ENCODE measurements at places on chromosomes 2 and 18.
A peak's percentile ranks its signal among the peaks of the same experiment; 100 is the strongest.

GRCh38 chr18:69217196-69218000, 183.3 kb upstream of the DOK6 start:
- no peak for DNase-seq

DNA sequence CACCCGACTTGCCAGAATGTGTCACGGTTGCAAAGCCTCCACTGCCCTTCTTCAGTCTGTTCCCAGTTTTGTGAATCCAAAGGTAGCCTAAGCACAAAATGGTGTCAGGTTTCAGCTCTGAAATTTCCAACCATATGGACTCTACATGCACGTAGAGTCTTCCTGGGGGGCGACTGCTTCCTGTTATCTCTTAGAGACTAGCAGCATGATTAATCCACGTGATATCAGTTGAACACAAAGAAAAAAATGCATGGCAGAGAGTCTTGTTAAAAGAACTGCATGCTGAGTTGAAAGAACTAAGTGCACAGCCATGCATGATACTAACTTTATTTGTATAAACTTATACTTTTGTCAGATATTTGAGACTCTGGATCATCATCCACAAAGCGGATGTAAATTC, 404.4 kb downstream of the SOCS6 start:
- DNase-seq: no peak

GRCh38 chr2:148602885-148603561, 41.5 kb upstream of the EPC2 start:
- peak; percentile 16 for DNase-seq

GRCh38 chr2:101476605-101477208, 1.8 kb upstream of the RFX8 start:
- no peak for DNase-seq

DNA sequence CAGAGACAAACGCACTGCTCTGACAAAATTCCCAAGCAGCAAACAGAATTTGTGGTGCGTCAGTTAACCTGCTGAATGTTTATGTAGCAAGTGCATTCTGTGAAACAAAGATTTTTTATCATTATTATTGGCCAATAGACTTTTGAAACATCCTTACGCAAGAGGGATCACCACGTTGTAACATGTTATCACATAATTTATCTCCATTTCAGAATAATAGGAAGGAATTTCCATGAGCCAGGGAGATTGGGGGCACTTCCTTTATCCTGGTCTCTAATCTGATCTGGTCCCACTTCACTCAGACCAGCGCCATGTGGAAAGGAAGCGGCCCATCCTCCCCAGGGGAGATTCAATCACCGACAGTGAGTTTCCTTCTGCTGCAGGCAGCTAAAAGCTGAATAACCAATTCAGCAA, 166.1 kb downstream of the PID1 start:
- DNase-seq: no peak

DNA sequence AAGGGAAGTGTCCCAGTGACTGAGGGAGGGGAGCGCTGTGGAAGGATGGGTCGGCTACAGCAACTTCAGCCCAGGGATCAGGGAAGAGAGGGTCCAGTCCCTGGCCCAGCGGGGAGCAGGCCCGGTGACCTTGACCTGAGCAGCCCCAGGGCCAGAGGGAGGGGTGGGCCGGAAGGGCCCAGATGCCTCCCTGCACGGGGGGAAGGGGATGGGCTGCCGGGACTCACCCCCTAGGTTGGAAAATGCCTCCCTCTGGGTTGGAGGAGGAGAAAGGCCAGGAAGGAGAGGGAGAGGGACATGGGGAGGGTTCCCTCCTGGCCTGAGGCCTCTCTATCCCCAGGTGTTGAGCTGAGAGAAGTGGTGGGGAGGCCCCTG, 19.8 kb downstream of the GPC1 start:
- DNase-seq: no peak

DNA sequence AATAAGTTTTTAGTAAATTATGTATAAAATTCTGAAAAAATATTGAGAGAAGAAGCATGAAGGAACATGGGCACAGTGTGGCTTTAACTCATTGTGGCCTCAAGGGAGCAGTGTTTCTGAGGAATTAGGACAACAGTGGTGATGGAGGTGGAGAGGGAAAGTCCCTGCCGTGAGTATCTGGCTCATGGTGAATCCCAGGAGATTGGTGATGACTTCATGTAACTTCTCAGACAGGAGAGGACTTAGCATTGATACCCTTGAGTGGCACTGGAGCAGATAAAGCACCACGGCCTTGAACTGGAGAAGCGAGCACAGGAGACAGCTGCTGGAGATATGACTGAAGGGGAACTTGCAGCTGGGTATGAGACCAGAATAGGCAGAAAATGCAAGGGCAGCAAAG, 35.0 kb upstream of the LRP1B start:
- DNase-seq: no peak

- DNase-seq: no peak
Observed at GRCh38 chr2:42241517-42241916, 72.4 kb downstream of the EML4 start.

- no peak for DNase-seq
Observed at GRCh38 chr2:158463496-158464095, 6.8 kb downstream of the PKP4 start.

DNA sequence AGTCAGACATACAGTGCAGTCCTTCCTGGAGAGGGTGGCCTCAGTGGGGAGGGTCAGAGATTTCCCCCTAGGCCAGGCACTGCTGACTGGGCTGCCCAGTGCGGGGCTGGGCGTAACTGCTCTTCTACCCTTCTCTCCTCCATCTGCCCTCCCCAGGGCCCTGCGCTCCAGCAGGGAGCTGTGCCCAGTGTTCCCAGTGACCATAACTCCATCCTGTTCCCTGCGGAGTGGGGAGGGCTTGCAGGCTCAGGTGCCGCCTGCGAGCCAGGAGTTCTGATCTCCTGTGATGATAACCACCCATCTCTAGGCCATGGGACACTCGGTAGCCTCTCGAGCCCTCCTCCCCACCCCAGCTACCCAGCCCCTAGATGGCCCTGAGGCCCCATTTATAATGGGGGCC, 107.6 kb downstream of the SMAD7 start:
- no peak for DNase-seq

- DNase-seq: no peak
Observed at GRCh38 chr2:129233751-129234406, 745.6 kb upstream of the RAB6C start.

GRCh38 chr18:30387401-30387800, 655.1 kb downstream of the DSC3 start:
- DNase-seq: no peak

DNA sequence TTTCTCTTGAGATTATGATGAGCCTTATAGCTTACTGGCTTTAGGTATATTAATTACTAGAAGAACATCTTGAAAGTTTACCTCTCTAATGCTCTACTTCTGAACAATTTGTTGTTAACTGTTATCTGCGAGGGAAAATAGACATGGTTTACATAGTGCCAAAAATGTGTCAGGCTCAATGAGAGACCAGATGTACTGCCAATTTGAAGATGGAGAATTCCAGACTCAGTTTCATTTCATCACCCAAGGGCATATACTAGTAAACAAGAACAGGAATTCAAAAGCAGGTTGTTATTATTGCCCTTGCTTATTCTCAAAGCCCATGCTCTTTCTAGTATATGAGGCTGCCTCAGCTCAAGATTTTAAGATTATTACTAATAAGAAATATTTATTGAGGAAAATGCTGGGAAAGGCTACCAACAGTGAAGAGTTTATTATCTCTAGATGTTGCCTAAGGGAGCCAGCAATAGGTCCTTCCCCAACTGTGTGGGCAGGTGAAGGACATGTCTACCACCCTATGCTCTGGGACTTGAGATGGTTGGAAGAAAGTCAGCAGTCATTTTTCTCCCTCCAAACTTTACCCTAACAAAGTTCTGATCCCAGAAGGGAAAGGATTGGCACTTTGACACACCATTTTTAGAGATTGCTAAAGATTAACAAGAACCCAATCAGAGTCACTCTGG, 792.7 kb downstream of the METTL4 start:
- DNase-seq: no peak

DNA sequence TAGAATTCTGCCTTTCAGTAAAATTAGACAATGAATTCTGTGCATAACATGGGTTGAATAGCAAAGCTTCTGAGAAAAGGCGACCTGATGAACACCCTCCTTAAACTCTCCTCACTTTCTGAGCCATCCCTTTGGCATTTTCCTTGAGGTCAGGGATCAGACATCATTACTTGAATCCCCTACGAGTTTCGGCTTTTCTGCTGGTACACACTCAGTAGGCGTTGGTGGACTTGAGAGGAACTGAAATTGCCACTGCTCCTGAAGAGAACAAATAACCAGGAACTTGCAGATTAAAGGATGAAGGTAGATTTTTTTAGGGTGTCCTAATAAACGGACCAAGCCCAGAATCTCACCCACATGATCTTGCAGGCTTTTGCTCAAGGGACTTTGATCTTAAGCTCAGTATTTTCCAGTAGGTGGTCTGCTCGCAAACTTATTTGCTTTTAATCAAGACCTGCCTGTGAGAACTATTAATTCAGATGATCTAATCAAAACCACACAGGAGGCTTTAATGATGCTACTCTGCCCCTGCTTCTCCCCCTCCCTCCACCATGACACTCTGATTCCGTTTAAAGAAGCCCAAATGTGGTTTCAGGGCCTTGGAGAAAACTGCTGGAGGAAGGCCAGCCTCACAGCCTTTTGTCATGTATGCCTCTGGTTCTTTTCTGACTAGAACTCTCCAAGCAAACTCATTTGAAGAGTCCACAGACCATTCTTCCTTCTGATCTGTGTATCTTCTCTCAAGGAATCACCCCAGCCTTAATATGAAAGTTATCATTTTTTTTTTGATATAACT, 124.9 kb downstream of the PRKCE start:
- no peak for DNase-seq

GRCh38 chr2:144660518-144661316, 140.8 kb upstream of the ZEB2 start:
- DNase-seq: no peak

DNA sequence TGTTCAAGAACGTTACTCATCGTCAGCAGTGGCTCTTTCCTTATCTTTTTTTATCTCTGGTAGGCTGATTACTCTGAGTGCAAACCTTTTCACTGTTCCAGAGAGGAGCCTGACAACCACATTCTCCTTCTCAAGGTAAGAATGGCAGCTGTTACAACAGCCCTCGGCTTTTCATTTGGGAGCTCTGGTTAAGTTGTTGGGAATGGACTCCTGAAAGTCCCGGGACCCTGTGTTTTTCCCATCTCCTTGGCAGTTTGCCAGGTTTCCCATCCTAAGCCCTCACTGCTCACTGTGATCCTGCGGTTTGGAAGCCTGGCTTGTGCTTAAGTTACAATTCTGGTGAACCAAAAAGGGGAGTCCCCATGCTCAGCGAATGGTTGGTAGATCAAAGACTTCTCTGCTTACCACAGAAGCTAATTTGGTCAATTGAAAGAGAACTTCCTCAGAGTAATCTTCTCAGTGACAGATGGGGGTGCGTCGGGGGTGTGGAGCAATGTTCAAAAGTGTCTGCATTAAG, 122.3 kb downstream of the LYPD6B start:
- peak; percentile 30 for DNase-seq

DNA sequence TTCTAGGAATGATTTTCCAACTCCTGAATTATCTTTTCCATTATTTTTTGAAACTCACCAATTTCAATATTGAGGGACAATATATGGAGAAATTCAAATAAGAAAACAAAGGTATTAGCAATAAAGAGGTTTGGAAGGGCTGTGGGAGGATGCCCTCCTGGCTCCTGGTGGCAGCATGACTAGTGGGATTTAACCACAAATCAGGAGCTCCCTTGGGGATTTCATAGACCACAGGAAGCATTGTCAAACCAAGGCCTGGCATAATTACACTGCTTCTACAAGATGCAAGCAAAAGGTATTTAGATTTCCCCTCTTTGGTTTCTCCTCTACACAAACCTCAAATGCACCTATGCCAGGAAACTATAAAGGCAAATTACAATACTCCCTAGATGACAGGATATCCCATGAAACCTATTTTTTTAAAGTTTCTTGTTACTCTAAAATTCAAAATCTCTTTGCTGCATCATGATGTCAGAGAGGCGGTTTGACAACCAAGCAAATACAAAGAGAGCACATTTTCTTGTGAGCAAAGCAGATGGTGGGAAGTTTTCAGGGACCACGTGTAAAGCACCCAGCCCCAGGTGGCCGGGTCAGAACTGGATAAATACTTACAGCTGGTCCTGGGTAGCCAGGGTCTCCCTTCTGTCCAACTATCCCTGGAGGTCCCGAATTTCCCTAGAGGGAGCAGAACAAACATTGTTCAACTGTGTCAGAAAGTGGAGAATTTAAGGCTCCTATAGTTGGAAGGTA, 67.9 kb downstream of the COL6A3 start:
- DNase-seq: no peak

- DNase-seq: no peak
Observed at GRCh38 chr2:29663268-29663667, 258.1 kb downstream of the ALK start.

DNA sequence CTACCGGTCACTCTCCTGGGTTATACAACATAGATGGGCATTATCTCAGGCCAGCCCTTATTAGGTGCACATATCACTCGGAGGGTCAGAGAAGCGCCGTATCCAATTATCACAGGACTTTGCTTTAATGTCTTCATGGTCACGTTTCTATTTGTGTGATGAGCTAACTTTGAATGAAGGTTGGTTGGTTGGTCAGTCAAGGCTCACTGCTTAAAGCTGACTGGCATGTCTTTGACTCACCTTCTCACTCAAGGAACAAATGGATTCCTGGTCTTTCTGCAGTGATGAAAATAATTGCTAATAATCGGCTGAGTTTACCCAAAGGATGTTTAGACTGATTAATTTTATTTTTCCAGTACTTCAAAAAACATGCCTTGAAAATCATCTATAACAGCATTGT, 39.7 kb downstream of the COLEC12 start:
- DNase-seq: no peak

DNA sequence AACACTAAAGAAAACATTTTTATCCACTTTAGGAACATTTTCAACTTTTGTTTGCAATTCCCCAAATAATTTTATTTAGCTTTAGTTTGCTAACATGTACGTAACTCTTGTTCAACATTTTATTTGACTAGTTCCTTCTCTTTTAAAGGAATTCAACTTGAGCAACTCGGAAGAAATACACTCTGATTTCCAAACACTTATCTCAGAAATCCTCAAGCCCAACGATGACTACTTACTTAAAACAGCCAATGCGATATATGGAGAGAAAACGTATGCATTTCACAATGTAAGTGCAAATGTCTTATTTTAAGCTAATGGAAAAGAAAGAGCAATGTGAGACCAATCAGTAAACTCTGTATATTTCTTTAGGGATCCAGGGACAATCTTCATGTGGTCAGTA, 10.1 kb downstream of the SERPINB10 start:
- DNase-seq: no peak

DNA sequence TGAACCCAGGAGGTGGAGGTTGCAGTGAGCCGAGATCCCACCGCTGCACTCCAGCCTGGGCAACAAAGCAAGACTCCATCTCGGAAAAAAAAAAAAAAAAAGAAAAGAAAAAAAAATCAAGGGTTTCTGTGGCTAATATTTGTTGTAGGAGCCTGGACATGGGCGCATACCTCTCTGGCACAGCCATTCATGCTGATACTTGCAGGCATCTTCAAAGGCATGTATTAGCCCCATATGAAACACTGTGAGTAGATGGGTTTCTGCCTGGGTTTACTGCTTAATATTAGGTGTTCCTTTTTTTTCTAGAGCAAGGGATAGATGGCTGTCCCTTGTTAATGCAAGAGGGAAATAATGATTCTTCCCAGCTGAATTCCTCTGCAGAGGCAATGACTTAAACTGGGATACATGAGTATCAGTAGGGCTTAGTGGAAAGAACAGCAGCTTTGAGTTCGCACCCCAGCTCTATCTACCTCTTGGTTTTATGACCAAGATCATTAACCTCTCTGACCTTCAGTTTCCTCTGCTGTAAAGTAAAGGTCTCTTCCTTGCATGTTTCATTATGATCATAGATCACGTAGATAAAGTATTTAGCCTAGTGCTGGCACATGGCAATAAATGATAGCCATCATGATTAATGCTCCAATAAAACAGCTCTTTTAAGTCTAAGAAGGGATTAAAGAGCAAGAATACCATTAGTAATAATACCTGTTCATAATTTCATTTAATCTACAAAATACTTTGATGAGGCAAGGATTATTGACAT, 4.5 kb upstream of the ATL2 start:
- DNase-seq: no peak

All from activated naive CD8-positive, alpha-beta T cell treated with anti-CD3 and anti-CD28 coated beads, Interleukin-2, amount 50 U/mL, for 24 hours (primary cell).